ENCODE measurements at places on chromosomes 4 and X.

DNA sequence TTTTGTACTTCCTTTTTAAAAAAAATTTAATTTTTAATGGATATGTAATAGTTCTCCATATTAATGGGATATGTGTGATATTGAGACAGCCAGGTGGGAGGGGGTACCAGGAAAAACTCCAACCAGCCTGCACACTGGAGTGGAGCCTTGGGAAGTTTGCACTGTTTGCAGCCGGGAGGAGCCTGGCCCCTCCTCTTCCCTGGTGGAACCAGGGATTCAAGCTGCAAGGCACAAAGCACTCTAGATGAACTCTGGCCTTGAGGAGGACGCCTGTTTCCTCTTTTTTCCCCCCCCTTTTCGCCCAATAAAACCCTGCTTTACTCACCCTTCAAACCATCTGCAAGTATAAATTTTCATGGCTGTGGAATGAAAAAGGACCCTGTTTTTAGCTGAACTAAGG lies 48.2 kb upstream of the GC start:
- DNase-seq, result no peak

GRCh38 chr4:824461-825062 lies 1.4 kb downstream of the CPLX1 start:
- DNase-seq, result no peak

GRCh38 chr4:7158991-7159390 lies 33.3 kb upstream of the SORCS2 start:
- no peak for DNase-seq

DNA sequence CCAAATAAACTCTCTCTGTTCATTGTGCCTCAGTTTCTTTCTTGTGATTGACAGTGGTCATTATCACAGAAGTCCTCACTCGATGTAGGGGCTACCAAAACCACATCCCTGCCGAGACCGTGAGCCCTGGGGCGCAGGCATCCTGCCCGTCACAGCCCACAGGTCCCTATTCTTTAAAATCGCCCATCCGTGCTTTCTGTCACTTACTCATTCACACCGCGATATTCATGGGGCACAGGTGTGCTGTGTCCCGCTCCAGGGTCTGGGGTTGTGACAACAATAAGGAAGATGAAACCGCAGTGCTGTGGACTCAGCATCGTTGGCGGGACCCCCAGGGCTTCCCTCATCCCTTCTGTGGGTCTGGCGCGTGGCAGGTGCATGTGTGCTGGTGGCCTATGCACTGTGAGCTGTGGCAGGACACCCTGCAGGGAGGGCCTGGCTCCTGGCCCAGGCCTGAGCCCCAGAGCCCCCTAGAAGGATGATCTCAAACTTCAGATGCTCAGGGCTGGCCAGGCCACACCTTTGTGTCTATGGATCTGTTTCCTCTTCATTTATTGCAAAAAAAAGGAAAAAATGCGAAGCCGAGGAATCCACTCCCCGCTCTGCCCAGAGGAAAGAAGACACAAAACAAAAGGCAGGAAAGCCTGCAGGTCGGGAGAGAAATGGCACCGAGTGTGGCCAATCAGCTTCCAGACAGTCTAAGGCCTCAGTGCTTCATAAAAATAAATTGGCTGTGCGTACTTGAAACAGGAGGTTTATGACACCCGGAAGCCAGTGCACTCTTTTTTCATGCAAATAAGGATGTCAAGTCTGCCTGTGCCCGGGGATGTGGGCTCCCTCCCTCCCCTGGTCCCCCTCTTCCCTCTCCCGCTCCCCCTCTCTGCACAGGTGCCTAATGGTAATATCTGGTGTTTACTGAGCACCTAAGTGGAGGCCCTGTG lies 109.5 kb upstream of the ADRA2C start:
- no peak for DNase-seq

DNA sequence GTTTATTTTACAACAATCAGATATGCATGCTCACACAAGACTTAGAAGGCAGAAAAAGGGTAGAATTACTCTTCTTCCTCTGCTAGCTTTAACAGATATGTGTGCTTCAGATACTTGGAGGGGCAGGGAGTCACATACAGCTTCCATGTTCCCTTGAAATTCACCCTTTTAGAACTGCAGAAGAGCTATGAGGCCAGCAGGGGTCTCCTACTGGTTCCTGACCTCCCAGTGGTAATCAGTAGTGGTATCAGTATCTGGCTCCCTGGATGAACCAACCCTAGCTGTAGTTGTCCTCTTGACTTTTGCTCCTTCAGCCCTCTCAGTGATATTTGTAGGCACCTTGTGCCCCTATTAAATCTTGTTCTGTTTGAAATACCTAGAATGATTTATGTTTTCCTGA lies 81.5 kb downstream of the RCHY1 start:
- DNase-seq, result no peak

- no peak for DNase-seq
Observed at GRCh38 chrX:2342281-2342688, 158.5 kb downstream of the DHRSX start.

- no peak for DNase-seq
Observed at GRCh38 chr4:11912886-11913285, 484.2 kb upstream of the HS3ST1 start.

DNA sequence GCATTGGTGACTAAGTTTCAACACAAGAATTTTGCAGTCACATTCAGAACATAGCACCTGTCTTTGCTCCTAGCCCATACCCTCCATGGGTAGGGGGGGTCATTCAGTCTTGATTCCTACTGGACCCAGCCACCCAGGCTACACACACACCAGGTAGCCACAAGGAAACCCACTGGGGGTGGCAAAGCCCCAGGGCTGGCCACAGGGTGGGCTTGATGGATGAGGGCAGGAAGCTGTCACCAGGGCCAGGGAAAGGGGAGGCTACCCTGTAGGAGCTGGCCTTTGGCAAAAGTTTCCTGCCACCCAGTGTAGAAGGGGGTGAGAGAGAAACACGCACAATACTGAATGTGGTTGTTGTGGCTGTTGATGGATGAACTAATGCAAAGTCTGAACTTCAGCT lies 74.5 kb upstream of the NKX1-1 start:
- no peak for DNase-seq

GRCh38 chr4:89316211-89316610 lies 8.6 kb upstream of the GPRIN3 start:
- DNase-seq, result no peak

DNA sequence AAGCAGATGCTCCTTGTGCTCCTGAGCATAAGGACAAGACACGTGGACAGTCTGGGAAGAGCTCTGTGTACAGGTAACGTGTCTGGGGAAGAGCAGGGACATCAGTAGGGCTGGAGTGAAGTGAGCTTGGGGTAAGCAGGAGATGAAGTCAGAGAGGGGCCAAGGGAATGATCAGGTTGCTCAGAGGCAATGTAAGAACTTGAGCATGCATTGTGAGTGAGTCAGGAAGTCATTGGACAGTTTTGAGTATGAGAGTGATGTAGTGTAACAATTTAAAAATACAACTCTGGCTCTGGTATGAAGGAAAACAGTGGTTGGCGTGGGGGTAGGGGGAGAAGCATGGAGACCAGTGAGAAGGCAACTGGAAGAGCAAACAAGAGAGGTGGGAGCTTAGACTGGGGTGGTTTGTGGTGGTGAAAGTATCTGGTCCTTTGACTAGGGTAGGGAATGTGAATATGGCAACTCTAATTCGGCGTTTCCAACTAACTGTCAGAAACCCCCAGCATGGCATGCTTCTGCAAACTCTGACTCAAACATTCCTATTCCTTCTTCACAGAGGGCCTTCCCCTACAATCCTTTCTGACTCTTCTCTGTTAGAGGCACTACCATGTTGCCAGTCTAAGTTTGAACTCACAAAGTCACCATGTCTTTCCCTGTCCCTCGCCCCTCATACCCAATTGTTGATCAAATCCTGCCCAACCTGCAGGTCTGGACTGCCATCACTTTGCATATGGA lies 57.2 kb downstream of the STBD1 start:
- no peak for DNase-seq

DNA sequence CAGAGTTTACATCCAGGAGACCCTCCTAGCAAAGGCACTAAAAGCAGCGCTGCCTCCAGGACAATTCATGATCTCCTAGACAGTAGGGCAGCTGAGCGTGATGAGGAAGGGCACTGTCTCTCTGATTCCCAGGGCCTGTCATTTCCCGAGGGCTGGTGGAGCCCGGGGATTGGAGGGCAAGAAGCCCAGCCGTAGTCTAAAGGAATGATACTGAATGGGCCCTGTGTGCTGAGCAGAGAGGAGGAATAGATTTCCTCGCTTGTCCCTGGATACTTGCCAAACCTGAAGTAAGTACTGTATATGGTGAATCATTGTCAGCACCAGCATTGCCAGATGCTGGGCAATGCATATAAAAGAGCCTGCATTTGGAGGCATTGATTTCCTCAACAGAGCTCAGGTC lies 88.0 kb upstream of the SLITRK2 start:
- no peak for DNase-seq

DNA sequence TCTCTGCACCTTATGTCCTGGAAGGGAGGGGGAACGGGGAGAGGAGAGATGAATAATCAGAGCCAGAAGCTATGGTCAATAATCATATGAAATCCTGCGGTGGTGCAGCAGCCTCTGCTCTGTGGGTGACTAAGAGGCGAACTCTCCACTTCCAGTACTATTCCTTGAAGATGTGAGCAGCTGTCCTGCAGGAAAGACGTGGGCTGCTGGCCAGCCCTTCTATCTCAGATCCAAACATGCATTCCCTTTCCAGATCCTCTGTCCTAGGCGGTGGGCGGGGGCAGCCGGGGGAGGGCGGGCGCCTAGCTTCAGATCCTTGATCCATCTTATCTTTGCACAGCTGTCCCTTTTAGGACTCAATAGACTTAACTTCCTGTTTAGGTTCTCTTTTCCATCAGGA lies 34.5 kb downstream of the SPINK2 start:
- no peak for DNase-seq

DNA sequence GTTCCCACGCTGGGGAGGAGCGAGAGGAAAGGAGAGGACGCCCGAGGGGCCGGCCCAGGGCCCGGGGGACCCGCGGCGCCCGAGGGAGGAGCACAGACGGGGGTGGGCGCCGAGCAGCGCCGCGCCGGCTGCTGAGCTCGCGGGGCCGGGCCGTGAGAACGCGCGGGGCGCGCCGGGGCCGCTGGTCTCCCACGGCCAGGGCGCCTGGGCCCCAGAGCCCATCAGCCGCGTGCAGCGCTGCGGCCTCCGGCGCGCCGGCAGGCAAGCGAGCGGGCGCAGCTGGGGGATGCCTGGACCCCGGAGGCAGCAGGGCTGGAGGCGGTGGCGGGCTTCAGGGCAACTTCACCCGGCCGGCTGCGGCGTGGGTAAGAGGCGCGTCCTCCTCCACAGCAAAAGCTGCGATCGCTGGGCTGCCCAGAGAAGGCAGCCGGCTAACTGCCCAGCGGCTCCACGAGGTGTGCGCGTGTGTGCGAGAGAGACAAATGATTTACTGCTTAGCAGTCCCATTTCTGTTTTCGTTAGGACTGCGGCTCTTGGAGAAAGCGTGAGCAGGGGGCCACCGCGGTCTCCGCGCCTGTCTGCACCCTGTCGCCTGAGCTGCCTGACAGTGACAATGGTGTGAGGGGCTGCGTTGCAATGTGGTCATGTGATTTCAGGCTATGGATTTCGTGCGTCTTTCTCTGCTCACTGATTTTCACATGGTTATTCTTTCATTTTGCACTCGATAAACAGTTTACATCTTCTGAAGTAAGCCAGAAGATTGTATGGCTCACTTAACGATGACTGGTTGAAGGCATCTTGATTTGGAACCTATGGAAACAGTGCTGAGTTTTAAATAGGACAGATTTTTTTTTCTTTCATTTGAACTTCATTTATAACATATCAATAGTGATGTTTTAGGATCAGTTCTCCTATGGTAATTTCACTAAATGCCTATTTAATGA lies 1.2 kb downstream of the GUCY1A1 start:
- DNase-seq, result peak; percentile 16

GRCh38 chr4:151407466-151408379 lies 1.3 kb upstream of the FHIP1A start:
- peak; percentile 84 for DNase-seq

GRCh38 chrX:64205441-64205734 lies at the start of gene AMER1:
Gene AMER1 (minus strand): TSS chrX:64205708. CDS start chrX:64193286, 12,422 bp downstream.
- no peak for DNase-seq

DNA sequence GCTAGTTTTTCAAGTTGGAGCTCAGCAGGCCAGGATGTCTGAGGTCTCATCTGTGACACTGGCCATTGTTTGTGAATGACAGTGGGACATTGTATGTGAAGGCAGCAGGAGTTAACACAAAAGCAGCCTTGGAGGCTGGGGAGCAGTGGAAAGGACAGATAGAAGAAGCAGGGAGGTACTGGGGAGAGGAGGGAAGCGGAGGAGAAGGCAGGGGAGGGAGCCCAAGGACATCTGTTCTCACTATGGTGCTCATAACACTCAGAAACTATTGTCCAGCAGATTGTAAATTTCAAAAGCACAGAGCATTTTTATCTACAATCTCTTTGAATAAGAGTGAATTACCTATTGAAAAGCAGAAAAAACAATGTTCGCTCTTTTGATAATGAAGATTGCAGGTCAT lies 253.6 kb upstream of the DIPK2B start:
- DNase-seq, result no peak

DNA sequence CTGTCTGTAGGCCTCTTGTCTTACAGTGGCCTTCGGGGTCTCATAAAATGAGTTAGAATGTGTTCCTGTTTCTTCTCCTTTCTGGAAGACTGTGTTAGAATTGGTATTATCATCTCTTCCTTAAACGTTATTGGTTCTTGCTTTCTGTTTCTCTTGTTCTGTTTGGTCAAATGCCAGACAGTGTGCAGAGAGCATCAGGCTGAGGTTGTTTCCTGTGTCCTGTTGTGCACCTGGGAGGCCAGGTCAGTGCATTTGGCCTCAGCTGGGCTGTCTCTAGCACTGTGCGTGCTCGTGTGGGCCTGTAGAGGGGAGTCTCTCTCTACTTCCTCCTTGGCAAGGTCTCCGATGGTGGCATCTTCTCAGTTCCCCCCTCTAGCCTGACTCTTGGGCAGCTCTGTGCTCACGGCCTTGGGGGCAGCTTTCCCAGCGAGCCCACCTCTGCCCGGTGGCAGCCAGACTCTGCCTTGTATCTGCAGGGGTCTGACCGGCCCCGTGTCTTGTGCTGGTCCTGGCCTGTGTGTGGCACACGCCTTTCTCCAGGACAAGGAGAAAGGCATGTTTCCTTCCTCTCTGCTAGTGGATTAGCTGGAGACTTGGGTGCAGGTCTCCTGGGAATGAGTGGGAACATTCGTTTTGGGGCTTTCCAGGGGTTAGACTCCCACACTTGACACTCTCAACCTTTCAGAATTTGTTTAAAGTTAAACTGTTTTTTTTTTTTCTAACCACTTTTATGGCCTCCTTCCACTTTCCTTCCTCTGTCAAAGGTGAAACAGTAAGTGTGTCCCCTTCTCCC lies 62.3 kb downstream of the FAM193A start:
- peak; percentile 46 for DNase-seq

GRCh38 chr4:6338175-6338950 lies 68.7 kb downstream of the WFS1 start:
- DNase-seq, result no peak

- no peak for DNase-seq
Observed at GRCh38 chr4:150096625-150097024, 18.4 kb downstream of the DCLK2 start.

GRCh38 chr4:188779581-188779980 lies 640.3 kb downstream of the TRIML1 start:
- no peak for DNase-seq

DNA sequence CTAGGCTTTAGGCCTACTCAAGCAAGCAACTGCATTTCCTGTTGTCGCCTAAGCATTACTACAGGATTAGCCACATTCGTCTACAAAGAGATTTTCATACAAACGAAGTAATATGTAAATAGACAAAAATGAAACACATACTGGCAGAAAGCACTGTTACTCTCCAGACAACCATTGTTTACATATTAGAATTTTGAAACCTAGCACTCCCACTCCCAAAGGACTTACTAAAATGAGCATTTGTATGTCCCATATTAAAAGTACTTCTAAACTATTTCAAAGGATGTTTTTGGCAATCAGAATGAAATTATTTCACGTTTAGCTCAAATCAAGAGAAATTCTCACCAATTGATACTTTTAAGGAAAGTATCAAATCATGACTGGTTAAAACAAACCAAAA lies 570.8 kb downstream of the PRR32 start:
- no peak for DNase-seq
